ENCODE measurements at places on chromosomes 16 and 17.

GRCh38 chr17:1539811-1540210 lies 22.8 kb downstream of the PITPNA start:
- no peak for DNase-seq

DNA sequence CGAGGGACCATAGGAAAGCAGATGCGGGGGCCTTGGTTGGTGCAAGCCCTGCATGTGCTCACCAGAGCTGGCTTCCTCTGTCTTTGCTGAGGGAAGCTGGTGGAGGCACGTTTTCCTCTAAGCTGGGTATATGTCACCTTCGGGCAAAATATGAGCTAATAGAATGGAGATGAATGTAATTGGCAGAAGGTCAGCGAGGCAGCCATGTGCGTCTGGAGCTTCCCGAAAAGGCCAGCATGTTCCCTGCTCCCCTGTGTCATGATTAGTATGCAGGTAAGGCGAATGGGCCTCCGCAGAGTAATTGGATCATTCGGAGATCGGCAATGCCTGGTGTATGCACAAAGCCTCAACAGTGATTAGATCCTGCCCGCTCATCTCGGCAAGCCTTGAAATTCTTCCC lies 806.2 kb upstream of the EEF2KMT start:
- no peak for DNase-seq

GRCh38 chr16:3127745-3128144 lies 7.1 kb upstream of the ZNF213 start:
- DNase-seq, result no peak

GRCh38 chr17:17201907-17202306 lies 4.2 kb downstream of the PLD6 start:
- no peak for DNase-seq

DNA sequence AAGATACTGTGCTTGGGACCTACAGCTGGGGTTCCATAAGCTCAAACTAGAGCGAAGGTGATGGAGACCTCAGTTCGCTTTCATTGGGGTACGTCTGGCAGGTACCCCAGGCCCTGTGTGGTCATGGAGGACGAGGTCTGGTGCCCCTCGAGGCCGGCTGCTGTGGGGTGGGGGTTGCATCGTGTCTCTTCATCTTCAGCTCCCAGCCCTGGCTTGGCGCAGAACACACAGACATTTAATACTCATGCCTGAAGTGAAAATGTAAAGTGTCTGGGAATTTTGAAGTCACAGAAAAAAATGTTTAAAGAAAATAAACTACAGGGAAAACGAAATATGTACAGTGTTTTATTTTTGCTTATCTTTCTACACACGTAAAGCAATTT lies 80.5 kb downstream of the TBC1D16 start:
- DNase-seq, result no peak
